ENCODE measurements at places on chromosomes 1 and 21.
A peak's percentile ranks its signal among the peaks of the same experiment; 100 is the strongest.

DNA sequence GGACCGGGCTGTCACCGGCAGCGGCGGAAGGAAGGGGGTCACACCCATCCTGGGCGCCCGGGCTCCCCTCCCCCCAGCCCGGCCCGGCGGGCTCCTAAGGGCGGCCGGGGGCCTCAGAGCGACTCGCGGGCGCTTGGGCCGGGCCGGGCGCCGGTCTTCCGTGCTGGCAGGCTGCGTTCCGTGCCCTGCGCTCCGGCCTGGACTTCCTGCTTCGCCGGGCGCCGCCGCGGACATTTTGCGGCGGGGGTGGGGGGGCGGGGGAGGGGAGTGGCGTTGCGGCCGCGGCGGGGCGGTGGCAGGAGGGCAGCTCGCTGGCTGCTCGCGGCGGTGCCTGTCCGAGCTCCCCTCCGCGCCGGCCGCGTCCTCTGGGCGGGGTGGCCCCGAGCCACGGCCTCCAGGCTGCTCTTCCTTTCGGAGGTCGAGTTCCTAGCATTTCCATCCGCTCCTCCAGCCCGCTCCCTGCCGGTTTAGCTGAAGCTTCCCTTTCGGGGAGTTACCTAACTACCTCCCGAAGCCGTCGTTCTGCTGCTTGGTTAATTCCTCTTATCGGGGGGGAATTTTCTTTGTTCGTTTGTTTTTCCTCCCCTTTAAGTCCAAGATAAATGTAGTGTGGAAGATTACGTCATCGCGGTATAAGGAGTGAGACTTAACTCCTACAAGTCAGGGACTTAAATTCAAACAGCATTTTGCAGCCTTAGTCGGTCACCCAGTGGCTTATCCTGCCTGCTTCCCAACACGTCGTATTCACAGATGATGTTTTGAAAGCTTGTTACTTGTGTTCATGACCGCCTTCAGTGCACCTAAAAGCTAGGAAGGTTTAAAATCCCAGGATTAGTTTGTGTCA lies 730 bp downstream of the CDC42 start:
- DNase-seq = peak; percentile 71

GRCh38 chr1:10945991-10946509 lies 66.4 kb upstream of the TARDBP start:
- no peak for DNase-seq

GRCh38 chr1:210731193-210731592 lies 402.5 kb downstream of the HHAT start:
- DNase-seq = no peak

- no peak for DNase-seq
Observed at GRCh38 chr1:242187816-242188215, 188.9 kb upstream of the MAP1LC3C start.

DNA sequence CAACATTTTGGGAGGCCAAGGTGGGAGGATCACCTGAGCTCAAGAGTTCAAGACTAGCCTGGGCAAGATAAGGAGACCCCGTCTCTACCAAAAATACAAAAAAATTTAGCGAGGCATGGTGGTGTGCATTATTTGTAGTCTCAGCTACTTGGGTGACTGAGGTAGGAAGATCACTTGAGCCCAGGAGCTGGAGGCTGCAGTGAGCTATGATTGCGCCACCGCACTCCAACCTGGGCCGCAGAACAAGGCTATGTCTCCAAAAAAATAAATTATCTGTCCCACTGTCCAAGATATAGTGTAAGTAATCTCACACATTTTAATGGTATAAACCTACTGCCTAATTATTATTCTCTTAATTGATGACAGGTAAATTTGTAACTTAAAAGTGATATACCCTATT lies 12.8 kb downstream of the ARID4B start:
- DNase-seq = no peak

GRCh38 chr1:243946946-243947345 lies 96.9 kb upstream of the AKT3 start:
- DNase-seq = peak; percentile 67

DNA sequence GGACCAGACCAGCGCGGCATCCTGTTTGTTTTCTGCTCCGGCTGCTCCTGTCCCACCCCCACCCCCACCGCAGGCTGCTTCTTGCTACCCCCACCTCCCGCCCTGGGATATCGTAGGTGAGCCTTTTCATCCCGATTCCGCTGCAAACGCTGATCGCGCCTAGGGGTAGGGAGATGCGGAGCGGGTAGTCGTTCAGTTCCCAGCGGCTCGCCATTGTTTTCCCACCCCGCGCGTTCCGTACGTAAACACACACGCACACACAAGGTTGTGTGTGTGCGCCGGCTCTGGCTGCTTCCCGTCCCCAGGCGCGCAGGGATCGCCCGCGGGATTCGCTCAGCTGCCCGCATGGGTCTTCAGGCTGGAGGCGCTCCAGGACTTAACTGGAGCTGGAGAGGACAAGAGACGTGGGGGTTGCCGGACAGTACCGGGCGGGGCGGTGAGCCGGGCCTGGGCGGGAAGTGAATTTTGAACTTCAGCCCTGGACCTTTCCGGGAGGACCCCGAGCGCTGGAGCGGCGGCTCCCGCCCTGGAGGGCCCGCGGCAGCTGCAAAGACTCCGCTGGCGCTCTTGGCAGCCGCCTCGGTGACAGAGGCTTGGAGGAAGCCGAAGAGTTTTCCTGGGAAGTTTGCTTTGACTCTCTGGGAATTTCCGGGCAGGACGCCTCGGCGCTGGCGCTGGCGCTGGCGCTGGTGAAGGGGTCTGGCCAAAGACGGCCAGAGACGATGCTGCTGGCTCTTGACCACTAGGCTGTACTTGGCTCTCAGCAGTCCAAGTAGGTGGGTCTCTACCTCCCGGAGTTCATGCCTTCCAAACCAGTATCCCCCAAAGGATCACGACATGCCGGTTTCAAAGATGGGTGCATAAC lies 1.6 kb downstream of the SOX13 start:
- peak; percentile 82 for DNase-seq

DNA sequence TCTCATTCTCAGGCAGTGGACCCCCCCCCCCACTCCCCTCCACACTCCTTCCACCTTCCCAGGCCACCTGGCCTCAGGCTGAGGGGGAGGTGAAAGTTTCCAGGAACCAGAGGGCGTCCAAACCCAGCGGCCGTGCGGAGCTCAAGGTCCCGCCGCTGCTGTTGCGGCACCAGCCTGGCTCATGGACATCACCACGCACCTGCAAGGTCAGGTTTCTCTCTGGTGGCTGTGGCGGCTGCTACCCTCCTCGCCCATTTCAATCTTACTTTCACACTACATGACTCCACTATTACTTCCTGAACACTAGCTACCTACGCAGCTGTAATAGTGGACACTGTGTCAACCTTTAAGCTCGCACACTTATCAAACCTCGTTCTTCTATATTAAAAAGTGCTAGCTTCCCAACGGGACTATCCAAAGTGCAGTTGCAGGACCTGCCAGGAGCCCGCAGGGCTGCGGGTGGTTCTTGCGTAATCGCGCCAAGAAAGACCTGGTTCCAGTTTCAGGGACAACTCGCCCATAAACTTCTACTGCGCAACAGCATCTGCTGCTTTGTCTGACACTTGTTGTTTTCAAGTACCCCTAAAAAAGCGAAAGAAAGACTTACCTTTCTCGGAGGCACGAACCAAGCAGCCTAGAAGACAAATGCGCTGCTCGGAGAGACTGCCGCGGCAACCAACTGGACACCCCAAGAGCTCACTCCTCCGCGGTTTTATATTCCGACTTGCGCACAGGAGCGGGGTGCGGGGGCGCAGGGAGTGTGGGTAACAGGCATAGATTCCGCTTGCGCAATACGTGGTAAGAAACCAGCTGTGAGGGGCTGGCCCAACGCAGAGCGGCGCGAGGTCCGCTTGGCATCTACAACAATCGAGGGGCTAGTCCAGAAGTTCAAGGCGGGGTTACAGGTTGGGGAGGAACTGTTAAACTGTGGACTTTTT lies at the start of gene DIRAS3:
TSS of gene DIRAS3 (minus strand) at position 687 of the 938 bp plus-strand sequence. CDS start 3,330 bp downstream, outside the sequence.
- peak; percentile 41 for DNase-seq

DNA sequence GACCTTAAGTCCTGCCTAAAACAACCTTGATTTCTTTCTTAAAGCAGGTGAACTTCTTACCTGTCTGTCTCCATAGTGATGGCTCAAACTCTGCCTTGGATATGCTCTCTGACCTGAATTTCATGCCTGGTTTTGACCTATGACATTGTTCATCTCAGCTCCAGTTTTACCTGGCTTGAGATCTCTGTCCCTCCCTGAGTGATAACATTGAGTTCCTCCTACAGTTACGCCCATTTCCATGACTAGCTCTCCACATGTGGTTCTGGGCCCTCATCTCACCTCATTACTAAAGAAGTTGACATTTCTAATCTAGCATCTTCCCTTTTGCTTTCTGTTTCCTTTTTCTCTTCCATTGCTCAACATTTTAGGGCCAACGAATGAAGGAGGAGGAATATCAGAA lies 233.1 kb downstream of the HHIPL2 start:
- no peak for DNase-seq
